ENCODE measurements at places on chromosomes 2 and 18.

DNA sequence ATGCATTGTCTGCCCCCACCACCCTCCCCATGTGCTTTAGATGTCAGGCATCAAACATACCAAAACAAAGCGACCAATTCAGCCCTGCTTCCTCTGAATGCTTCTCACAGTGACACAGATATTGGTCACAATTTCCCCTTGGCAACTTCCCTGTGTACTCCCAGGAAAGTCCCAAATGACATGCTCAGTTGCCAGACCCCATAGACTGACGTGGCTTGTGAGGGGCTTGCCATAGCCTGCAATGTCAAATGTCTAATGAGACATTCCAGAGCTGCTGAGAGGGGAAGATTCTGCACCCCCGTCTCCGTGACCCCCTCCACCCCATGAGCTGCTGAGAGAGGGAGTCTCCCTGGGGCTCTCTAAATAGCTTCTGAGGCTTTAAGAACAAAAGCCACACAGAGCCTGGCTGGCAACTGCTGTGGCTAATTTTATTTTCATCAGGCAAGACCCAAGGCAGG lies 47.3 kb downstream of the RFTN2 start:
- no peak for DNase-seq

DNA sequence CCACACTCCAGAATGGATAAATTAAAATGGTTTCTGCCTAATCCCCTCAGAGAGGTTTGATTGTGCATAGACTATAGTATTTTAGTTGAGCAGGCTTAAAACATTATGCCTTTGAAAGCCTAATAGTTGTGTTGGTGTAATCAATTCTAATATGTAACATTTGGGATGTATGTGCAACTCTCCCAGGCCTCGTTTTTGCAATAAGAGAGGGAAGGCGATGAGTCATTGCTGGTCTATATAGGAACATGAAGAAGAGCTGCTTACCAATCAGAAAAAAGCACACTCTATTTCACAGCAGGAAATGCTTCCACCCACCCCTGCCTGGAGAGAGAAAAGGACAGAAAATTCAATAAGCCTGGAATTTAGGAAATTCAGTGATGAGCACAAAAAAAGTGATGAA lies 1424.0 kb upstream of the PIK3C3 start:
- DNase-seq: no peak

GRCh38 chr2:166376488-166376828 lies 714 bp upstream of the SCN9A start:
- no peak for DNase-seq

DNA sequence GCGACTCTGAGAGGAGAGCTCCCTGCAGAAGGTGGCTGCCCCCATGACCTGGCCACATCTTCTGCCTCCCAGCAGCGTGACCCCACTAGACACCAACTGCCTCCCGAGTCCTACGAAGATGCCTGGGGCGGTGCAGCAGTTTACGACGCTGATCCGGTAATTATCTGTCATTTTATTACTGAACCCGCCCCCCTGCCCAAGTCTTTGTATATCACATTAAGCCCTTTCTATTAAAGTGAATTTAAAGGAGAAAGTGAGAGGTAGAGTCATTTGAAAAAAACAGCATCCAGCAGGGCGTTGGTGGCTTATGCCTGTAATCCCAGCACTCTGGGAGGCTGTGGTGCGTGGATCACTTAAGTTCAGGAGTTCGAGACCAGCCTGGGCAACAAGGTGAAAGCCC lies 33.4 kb downstream of the ABCG8 start:
- DNase-seq: no peak

- no peak for DNase-seq
Measured at GRCh38 chr18:63099848-63100629, 219.5 kb downstream of the BCL2 start.

DNA sequence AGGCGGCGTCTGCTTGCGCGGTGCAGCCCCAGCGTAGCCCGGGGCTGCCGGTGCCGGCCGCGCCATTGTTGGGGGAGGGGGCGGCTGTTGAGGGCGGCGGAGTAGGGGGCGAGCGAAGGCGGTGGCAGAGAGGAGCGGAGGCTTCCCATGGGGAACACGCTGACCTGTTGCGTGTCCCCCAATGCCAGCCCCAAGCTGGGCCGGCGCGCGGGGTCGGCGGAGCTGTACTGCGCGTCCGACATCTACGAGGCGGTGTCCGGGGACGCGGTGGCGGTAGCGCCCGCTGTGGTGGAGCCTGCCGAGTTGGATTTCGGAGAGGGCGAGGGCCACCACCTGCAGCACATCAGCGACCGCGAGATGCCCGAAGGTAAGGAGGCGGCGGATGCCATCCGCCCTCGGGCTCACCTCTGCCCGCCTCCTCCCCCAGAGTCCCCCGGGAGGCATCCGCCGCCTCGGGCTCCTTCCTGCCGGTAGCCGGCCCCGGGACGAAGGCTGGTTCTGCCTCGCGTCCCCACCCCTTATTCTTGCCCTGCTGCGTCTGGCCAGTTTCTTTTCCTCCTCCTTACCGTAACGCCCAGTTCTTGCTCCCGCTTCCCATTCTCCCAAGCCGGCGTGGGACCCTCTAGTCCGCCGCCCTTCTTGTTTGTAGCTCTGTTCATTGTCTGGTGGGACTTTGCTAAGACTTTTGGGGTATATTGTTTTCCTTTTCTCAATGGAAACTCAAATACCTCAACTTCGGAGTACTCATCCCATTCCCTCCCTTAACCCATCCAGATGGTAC lies 500 bp downstream of the CCNYL1 start:
- peak; percentile 80 for DNase-seq

- peak; percentile 93 for DNase-seq
Measured at GRCh38 chr2:231674587-231675338, 33.6 kb upstream of the PTMA start.

- DNase-seq: no peak
Measured at GRCh38 chr2:177405029-177405692, 12.6 kb downstream of the AGPS start.

GRCh38 chr2:105774781-105775337 lies 30.1 kb downstream of the NCK2 start:
- DNase-seq: no peak

- no peak for DNase-seq
Measured at GRCh38 chr2:157362627-157363026, 37.0 kb upstream of the ERMN start.

GRCh38 chr2:220998156-220998555 lies 573.9 kb downstream of the EPHA4 start:
- DNase-seq: no peak

- no peak for DNase-seq
Measured at GRCh38 chr18:32629292-32629691, 143.5 kb downstream of the KLHL14 start.

GRCh38 chr2:73892631-73893329 lies at the start of gene ACTG2:
Gene ACTG2 (plus strand): TSS chr2:73893008. CDS start chr2:73901312, 8,304 bp downstream.
- DNase-seq: no peak

DNA sequence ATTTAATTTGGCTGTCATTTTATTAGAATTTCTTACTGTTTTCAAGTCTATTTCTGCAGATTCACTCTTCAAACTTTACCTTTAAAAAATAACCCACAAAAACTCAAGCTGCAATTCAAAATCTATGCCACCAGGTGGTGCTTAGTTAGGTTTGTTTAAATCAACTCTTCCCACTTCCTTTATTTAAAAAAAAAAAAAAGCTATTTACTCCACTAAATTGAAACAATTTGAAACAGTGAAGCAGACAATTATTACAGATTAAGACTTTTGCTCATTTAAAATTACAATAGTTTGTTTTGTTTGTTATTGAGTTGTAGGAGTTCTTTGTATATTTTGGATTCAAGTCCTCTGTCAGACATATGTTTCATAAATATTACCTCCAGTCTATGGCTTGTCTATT lies 300.0 kb downstream of the PDE11A start:
- no peak for DNase-seq

DNA sequence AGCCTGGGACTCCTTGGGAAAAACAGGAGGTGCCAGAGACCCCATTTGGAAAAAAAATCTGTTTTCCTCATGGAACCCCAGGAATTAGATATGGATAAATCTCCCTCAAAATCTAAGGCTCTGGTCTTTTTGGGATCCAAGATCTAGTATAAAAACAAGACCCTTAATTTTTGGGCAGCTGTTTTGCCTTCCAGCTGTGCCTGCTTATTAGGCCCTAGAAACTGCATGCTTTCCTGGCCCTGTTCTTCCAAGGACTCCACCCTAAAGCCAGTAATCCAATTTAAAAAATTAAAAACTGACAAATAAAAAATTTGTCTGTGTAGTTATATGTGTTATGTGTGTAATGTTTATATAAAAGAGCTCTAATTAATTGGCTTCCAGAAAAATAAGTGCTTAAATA lies 274.6 kb downstream of the STK39 start:
- DNase-seq: no peak

DNA sequence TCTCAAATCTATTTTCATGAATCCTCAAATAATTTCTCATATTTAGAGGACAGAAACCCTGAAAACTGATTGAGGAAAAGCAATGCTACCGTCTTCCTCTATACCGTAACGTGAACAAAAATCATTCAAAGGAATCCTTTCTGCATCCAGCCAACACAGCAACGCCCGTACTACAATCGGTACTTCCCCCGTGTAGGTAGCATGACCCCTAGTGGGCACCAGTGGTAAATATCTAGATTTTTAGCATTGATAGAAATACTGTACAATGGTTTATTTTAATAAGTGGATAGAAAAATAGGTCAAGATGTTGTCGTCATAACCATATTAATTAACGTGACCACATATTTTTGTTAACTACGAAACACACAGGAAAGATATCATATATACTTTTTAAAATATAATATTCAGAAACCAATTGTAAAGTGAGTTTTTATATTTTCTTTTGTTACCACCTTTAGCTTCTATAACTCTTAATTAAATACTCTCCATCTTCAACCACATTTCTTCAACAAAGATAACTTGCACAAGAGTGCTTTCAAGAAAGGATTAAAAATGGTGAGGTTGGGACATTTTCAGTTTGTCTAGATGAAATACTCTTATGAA lies 194.1 kb downstream of the SS18 start:
- peak; percentile 49 for DNase-seq

GRCh38 chr2:28178946-28179345 lies 213.7 kb upstream of the FOSL2 start:
- no peak for DNase-seq

DNA sequence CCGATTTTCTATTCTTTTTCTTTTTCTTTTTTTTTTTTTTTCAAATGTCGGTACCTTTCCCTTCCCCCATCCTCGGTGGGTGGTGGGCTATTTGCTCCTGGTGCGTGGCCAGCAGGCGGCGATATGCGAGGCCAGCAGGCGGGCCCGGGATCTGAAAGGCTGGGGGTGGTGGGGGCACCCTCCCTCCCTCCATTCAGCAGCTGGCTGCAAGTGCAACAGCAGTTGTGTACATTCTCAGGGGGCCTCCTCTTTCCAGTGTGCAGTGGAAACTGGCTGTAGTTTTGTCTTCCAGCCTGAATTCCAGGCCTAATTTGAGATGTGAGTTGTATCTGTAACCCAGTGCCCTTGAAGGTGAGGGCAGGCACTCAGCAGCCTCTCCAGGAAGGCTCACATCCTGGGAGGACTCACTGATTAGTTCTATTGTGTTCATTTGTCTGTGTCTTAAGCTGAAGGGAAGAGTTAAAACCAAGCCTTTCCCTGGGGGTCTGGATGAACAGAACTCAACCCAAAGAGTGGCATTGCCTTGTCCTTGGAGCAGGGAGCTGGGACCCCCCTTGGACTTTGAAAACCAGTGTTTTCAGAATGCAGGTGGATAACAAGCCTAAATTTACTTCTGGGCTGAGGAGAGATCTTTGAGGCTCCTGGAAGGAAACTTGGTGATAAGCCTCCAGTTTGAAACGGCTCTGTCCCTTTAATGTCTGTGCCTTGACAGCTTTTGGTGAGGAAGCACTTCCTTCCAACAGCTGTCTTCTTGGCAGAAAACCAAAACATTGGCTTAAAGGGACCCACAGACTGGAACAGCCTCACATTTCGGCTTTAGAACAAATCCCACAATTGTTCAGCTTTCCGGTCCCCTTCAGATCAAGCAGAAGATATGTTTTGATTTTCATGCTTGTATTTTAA lies 3.3 kb downstream of the MYCN start:
- peak; percentile 91 for DNase-seq

GRCh38 chr2:219049282-219049681 lies 8.0 kb upstream of the CFAP65 start:
- DNase-seq: no peak

- no peak for DNase-seq
Measured at GRCh38 chr2:35864141-35864540, 491.4 kb upstream of the CRIM1 start.

DNA sequence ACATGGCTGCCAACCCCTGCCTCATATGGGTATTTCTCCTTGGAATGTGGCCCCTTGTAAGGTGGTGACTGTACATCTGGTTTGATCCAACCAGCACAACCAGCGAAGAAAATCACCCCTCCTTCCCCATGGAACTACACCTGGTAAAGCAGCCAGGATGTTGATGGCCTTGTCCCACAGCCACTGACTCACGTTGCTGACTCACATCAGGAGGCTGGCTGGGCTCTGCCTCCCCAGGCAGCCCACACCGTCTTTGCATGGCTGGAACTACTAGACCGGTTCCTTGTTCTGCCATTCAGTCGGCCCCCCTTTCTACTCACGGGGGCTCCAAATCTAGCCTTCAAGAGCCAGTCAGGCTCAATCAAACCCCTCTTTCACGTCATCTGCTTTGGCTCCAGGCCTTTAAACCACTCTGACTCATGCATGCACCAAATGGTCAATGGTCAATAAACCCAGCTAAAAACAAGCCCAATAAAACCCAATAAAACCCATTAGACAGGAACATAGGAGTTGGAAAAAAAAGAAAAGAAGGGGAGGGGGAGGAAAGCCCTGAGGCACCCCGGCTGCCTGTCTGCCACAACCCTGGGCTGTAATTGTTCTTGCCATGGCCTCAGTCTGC lies 114.8 kb downstream of the PLB1 start:
- DNase-seq: no peak

- DNase-seq: no peak
Measured at GRCh38 chr2:114880046-114880445, 437.6 kb downstream of the DPP10 start.

- no peak for DNase-seq
Measured at GRCh38 chr2:98893911-98894321, 42.1 kb downstream of the CRACDL start.
